ENCODE measurements at places on chromosomes 12 and 14.

GRCh38 chr12:109461846-109462756 lies 15.0 kb downstream of the KCTD10 start:
- DNase-seq, result peak; percentile 51

- DNase-seq, result no peak
Measured at GRCh38 chr12:113860950-113861349, 105.2 kb downstream of the RBM19 start.

GRCh38 chr14:103207388-103208072 lies 84.3 kb downstream of the TNFAIP2 start:
- peak; percentile 13 for DNase-seq

DNA sequence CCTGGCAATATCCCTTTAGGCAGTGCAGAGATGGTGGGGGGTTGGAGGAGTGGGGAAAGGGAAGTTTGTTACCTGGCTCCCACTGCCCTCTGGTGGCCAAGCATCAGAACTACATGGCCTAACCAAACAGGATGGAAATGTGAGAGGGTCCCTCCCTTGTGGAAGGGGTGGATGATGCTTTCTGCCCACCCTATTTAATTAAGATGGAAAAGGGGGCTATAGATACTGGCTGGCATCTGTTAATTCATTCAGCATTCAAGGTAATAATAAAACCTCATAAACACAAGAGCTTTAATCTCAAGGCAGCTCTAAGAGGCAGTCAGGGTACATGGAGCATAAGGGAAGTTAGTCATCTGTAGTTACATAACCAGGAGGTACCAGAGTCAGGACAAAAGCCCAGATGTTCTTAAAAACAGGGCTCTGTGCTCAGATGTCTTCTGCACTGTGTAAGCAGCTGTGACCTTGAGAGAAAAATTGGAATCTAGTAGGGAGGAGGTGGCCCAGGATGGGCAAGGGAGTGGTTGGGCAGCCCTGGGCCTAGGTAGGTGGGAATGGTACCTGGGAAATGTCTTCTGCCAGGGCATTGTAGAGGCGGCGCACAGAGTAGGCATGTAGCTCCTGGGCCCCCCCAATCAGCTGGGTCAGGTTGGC lies 4.6 kb downstream of the AP1G2 start:
- peak; percentile 75 for DNase-seq

- no peak for DNase-seq
Measured at GRCh38 chr12:52917800-52918199, 12.9 kb upstream of the KRT8 start.

GRCh38 chr14:79352076-79352630 lies 859.2 kb downstream of the DIO2 start:
- DNase-seq, result no peak

DNA sequence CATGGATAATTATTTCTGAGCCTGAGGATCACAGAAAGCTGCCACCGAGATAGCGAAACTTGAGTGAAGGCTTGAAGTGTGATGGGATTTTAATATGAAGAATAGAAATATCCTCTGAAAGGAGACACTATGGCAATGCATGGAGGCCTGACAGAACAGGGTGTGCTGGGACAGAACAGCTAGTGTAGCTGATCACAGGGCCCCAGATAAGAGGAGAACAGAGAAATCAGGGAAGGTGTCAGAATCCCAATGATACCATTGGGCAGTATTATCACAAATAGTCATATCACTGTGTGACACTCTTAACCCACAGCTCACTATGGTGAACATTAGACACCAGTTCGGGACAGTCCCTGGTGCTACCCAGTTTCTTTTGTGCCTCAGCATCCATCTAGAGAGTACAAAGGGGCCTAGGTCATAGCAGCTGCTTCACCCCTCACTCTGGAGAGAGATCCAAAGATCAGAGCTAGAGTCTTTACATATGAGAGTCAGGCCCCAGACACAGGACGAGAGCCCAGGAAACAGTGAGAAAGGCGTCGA lies 506 bp upstream of the OR10P1 start:
- no peak for DNase-seq

DNA sequence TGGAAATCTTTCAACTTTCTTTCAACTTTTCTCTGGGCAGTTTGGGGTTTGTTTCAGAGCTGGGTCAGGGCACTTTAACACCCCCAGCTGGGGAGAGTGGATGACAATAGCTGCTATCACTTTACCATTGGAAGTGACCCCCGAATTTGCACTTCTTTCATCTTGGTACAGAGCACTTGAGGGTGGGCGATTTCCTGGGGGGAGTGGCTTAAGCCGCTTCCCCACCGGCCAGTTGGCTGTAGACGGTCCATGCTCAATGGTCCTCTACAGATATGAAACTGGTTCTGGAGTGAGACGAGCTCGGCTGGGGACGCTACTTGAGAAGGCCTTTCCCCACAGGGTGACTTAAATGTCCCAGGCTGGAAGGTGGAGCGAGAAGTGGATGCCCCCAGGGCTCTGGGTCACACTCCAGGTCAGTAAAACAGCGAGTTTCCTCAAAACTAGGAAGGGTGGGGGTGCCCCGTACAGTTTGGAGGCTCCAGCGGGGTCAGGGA lies at the start of gene VRTN:
TSS of gene VRTN (plus strand) at position 231 of the 494 bp plus-strand sequence. CDS start 8,313 bp downstream, outside the sequence.
- no peak for DNase-seq

GRCh38 chr14:92666251-92666650 lies 82.2 kb downstream of the LGMN start:
- no peak for DNase-seq

DNA sequence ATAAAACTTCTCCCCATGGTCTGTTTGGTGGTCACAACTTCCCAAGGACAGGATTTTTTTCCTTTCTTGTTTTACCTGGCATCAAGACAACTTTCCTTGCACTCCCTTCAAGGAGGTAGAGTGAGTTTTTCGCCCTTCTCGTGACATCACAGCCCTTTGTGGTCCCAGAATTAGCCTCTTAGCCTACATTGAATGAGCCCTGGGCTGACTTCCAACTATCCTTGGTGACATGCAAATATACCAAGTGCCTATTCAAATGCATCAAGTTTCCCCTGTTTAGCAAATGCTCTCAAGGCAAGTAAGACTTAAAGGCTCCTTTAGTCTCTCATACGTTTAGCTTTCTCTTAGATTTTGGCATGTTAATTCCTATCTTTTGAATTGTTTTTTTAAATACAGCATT lies 36.6 kb downstream of the TC2N start:
- no peak for DNase-seq

DNA sequence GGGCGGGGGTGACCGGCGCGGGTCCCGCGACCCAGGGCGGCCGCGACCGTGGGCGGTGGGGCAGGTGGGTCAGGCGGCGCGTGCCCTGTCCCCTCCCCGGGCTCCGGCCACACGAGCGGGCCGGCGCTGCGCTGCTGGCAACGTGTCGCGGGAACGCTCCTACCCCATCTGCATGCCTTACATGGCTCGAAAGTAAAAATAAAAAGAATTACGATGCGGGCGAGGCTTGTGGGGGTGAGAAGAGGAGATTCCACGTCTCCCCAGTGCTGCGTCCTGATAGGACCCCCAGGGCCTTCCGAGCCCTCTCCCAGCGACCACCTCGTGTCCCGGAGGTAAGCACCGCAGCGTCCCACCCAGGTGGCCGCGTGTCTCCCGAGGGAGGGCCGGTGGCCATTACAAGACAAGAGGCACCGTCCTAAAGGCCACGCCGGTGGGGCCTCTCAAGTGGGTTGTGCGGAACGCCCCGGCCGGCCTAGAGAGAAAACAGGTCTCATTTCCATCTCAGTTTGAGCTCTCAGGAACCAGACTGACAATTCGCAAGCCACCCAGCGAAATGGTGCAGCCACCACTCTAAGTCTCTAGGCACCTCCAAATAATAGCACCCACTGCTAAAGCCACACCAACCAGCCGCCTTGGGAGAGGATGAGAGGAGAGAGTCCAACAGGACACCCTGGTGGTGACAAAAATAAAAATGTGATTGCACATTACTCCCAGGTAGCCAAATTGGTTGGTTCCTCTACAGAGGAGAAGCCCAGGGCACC lies 612 bp upstream of the FOXN3 start:
- peak; percentile 37 for DNase-seq

DNA sequence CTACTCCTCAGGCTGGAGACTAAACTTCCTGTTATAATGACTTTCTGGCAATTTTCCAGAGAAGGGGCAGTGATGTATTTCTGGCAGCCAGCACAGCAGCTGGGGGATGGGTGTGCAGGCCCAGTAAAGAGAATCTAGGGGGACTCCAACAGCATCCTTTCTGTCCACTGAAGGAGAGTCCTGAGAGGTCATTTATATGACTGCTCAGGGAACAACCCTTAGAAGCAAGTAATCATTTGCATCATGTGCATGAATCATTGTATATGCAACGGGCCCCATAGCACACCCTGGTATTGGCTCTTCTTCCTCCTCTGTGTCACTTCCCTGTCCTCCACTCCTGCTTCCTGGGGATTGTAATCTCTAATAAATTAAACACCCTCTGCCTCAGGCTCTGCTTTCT lies 493.8 kb downstream of the RPS29 start:
- no peak for DNase-seq

GRCh38 chr12:68821357-68822188 lies 13.6 kb downstream of the MDM2 start:
- no peak for DNase-seq

GRCh38 chr14:37595809-37596621 lies 586 bp downstream of the TTC6 start:
- peak; percentile 17 for DNase-seq

DNA sequence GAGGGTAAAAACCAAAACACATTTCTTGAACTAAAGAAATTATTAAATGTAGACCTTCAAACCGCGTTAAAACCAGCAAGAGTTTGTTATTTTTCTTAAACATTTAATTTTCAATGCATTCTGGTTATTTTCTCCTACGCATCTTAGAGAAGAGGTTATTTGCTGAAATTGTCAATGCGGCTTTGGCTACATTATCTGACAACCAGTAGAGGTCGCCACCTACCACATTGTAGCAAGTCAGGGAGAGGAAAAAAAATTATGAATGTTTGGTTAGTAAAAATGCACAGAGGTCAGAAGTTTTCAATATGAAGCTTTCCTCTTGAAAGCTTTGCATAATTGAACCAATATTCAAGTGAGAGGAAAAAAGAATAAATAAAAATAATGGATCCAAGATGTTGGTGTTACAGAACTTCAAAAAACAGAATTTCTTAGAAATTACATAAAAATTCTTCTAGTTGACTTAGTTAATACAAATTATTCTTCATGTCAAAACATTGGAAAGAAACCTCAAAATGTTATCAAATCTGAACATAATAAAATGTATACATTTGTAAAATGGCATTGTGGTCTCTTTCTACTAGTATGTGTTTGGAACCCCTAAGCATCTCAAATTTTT lies 159.4 kb upstream of the TMTC2 start:
- DNase-seq, result no peak

- no peak for DNase-seq
Measured at GRCh38 chr12:51152953-51153352, 20.0 kb downstream of the TFCP2 start.

DNA sequence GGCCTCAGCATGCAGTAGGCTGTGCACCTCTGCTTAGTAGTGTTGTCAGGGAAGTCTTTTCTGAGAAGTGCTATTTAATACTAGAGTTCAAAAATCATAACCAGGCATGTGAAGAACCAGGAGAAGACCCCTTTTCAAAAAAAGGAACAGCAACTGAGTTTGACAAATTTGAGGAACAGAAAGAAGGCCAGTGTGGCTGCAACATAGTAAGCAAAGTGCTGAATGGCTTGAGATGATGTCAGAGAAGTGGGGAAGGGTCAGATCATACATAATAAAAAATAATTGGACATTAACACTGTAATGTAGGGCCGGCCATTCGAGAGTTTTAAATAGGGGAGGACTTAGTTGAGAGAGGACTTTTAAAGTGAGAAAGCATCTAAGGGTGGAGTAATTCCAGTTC lies 11.1 kb upstream of the CNTN1 start:
- no peak for DNase-seq

DNA sequence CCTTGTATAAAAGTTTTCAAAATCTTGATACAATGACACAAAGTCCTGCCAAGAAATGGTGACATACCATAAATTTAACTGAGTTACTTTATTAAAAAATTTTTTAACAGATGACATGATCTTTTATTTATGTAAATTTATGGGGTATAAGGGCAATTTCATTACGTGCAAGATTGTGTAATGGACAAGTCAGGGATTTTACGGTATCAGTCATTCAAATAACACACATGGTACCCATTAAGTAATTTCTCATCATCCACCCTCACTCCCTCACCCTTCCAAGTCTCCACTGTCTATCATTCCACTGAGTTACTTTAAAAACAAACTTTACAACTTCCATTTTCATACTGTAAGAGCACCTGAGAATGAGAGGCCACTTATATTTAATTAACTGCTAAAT lies 37.4 kb downstream of the SPTLC2 start:
- DNase-seq, result no peak

GRCh38 chr12:9751204-9752144 lies 9.2 kb downstream of the CD69 start:
- no peak for DNase-seq

DNA sequence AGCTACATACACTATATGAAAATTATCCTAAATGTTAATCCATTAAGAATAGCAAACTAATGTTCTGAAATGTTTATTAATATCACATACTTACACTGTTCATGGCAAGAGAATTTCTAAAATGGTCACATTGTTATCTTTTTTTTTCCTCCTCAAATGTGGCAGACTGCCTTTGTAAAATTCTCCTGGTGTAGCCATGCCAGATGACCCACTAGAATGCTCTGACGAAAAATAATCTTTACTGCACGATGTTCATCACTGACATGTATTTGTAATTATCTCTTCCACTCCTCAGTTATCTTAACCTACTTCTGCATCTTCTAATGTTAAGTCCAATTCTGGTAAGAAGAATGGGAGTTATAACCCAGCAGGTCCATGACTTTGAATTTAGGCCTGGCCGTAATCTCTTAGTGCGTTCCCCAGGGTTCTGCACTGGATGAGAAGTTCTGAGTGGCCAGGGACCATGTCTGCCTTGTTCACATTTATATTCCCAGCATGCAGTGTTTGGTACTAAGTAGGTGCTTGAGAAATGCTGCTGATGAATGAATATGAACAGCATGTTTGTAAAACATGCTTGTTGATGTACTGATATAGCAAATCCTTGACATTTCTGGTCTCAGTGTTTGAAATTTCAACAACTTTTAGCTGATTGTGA lies 46.7 kb downstream of the NOPCHAP1 start:
- DNase-seq, result no peak

- DNase-seq, result no peak
Measured at GRCh38 chr12:111251058-111251730, 117.7 kb downstream of the PHETA1 start.

- DNase-seq, result no peak
Measured at GRCh38 chr12:9127936-9128663, 12.4 kb upstream of the A2M start.

GRCh38 chr12:3045989-3046388 lies 31.2 kb upstream of the TSPAN9 start:
- no peak for DNase-seq
